ENCODE measurements at places on chromosomes 2 and 18.

GRCh38 chr2:68465081-68465916 is 1.8 kb downstream of the FBXO48 start:
- no peak for DNase-seq

DNA sequence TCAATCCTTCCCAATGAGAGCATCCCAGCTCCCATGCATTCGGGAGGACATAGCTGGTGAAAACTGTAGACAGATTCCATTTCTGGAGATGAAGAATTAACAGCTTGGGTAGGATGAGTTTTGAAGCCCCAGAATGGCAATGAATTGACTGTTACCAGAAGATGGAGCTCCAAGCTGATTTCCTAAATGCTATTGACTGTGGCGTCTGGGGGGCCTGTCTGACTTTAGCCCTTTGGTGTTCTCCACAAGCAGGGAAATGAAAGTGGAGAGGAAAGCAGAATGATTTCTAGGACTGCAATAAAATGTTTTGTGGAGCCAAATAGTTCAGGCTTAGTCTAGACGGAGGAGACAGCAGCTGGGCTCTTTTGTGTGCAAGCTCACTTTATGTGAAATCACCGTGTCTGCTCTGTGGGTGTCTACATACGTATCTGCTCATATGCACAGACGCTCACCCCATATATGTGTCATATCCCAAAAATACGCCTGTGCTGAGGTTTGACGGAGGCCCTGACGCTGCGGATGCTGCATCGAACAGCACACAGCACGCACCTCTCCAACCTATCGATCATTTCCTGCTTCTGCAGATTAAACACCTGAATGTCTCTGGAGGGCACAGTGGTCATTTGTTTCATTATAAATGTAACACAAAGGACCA is 166.4 kb upstream of the PXDN start:
- DNase-seq: no peak

- DNase-seq: no peak
Observed at GRCh38 chr18:27901424-27902226, 275.3 kb downstream of the CDH2 start.

DNA sequence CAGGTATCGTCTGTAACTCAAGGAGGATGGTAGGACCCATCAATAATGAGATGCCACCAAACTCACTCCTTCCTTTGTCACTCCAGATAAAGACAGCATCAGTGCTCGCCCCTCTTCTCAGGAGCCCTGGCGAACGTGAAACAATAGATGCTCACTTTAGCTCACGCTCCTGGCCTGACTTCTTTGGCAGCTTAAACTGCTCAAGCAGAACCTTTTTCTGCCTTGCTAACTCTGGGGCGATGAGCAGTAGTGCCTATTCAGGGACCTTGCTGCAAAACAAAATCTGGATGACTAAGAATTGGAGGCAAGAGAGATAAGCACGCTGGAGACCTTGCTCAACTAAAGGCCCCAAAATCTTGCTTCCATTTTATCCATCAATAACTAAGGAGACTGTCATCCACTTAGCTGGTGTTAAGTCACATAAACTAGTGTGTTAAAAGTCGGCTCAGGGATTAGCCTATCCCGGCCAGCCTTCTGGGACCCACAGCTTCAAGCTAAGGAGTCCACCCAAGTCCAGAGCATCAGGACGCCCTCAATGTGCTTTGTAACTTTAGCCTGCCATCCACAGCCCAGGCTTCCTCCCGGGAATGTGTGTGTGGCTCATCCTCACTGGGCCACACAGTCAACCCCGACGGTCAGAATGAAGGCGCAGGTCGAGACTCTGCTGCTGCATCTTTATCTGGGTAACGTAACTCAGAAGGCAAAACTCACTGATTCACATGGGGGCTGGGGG is 38.9 kb downstream of the ZNF516 start:
- no peak for DNase-seq

DNA sequence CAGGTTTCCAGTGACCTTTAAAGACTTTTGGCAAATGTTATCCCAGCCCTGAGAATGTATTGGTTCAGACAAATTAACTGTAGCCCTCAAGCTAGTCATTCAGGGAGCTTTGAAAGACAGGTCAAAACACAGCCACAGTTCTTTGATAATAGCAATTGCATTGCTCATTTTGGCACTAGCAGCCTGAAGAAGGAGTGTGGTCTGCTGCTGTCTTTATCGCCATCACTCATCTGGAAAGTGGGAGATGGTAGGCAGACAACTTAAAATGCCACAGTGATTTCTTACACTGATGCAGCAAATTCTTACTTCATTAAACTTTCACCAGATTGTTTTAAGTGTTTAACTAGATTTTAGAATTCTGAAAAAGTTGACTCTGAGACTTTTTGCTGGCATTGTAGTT is 47.2 kb downstream of the DOK6 start:
- DNase-seq: no peak

DNA sequence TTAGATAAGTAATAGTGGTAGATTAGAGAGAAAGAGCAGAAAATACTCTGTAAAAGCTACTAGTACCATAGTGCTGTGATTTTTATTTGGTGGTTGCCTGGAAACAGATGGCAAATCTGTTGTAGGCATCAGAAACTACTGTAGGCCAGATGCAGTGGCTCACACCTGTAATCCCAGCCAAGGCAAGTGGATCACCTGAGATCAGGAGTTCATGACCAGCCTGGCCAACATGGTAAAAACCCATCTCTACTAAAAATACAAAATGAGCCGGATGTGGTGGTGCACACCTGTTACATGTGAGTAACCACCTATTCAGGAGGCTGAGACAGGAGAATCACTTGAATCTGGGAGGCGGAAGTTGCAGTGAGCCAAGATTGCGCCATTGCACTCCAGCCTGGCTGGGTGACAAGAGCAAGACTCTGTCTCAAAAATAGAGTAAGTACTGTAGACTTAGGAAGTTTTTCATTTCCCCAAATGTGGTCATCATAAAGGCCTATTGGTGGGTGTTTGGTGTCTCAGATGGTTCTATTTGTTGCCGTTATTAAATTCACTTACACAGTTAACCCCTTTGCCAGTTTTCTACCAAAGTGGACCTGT is 79.6 kb downstream of the SPTBN1 start:
- no peak for DNase-seq

DNA sequence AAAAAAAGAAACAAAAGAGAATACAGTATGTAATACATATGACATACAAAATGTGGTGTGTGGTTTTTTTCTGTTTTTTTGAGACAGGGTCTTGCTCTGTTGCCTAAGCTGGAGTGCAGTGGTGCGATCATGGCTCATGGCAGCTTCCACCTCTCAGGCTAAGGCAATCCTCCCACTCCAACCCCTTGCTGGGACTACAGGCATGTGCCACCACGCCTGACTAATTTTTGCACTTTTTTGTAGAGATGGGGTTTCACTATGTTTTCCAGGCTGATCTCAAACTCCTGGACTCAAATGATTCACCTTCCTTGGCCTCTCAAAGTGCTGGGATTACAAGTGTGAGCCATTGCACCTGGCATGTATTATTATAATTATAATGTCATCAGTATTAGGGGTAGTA is 38.9 kb downstream of the DHX57 start:
- no peak for DNase-seq

- no peak for DNase-seq
Observed at GRCh38 chr2:240106765-240107476, 29.2 kb downstream of the COPS9 start.

- no peak for DNase-seq
Observed at GRCh38 chr2:45786030-45786835, 134.8 kb downstream of the PRKCE start.

- no peak for DNase-seq
Observed at GRCh38 chr2:120771111-120771780, 35.6 kb downstream of the GLI2 start.

GRCh38 chr2:29146197-29146596 is 31.0 kb downstream of the CLIP4 start:
- no peak for DNase-seq

DNA sequence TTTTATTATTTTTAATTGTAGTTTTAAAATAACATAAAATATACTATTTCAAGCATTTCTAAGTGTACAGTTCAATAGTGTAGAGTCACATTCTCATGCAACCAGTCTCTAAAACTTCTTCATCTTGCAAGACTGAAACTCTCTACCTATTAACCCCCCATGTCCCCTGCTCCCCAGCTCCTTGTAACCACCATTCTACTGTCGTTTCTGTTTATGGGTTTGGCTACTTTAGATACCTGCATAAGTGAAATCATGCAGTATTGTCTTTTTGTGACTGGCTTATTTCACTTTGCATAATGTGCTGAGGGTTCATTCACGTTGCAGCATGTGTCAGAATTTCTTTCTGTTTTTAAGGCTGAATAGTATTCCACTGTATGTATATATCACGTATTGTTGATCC is 139.4 kb downstream of the SMAD7 start:
- DNase-seq: no peak

DNA sequence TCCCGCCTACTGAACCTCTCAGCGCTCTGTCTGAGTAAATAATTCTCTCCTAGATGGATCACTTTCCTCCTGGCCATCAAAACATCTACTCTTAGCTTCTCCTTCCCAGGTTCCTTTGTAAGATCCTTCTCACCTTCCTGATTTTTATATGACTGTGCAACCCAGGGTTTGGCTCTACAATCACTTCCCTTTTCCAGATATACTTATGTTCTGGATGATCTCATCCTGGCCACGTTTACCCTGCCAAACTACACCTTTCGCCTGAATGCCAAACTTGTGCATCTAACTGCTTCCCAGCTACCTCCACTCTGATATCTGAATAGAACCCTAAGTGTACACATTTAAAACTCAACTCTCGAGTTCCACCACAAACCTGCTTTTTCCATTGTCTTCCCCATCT is 290.5 kb upstream of the REV1 start:
- no peak for DNase-seq

DNA sequence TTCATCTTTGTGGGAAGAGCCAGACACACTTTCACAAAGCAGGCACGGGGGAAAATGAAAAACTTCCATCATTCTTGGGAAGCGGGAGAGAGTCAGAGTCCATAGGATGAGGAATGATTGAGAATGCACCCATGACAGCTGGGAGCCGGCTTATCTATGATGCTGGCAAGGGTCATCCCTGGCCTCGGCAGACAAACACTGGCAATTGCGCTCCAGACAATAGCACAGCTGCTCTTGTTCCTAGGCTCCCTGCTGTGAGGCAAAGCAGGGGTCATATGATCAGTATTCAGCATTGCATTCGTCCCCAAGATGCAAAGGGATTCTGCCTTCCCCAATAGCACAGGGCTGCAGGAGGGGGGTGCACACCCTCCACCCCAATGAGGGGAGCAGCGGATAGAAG is 33.0 kb downstream of the CYRIA start:
- no peak for DNase-seq

DNA sequence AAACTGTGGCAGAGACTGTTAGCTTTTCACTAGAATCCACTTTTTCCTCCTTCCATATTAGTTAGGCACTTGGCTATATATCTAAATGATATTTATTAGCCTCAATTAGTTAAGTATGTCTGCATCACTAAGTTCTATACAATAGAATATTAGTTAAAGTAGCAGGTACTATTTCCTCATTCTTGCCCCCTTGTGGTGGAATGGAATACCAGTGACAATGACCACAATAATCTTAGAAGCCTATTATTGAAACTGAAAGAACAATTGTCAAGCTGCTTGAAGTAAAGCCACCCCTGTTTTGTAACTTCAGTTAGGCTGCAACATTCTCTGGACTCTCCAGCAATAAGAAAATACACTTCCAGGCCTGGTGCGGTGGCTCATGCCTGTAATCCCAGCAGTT is 476.3 kb upstream of the VWC2L start:
- DNase-seq: no peak

- no peak for DNase-seq
Observed at GRCh38 chr2:146597291-146597690, 1247.5 kb upstream of the ACVR2A start.

GRCh38 chr2:26245231-26245732 is 543 bp downstream of the HADHB start:
- no peak for DNase-seq

GRCh38 chr2:174412256-174412655 is 16.7 kb downstream of the SCRN3 start:
- DNase-seq: no peak

- DNase-seq: no peak
Observed at GRCh38 chr2:237876061-237876526, 16.7 kb downstream of the RAMP1 start.

DNA sequence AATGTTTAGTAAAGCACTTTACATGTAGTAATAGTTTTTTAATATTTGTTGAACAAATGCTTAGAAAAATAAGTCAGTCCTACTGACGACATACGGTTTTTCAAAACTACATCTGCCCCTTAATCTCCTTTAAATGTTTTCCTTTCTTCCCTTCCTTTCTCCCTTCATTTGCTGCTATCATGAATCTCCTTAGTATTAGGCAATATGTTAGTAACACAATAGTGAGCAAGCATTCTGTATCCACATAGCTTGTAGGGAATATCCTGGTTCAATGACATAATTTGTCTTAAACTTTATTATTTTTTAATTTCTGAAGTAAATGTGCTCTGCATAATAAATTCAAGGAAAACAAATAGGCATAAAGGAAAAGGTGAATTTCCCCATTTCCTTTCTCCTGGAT is 79.1 kb downstream of the ACSL3 start:
- no peak for DNase-seq

GRCh38 chr2:23918837-23919489 is 8.0 kb downstream of the ATAD2B start:
- DNase-seq: no peak

GRCh38 chr2:149040451-149040850 is 2.0 kb downstream of the LYPD6B start:
- no peak for DNase-seq

All from cortex of kidney (tissue), 1 donor.